GM23248 (cell line): ENCODE measurements at places on chromosomes 5 and 9.

- H3K36me3 ChIP-seq, result peaks cover 5% of the 10 kb centered on the region
- H3K27ac ChIP-seq, result no peak overlapping the region
- DNase-seq, result peak; percentile 31
- no peaks in the 10 kb centered on the region for H3K27me3 ChIP-seq
- peaks cover 31% of the 10 kb centered on the region for H3K4me1 ChIP-seq
These were observed 711 bp upstream of the SUB1 start for GRCh38 chr5:32584646-32585045.

- H3K27ac ChIP-seq, result peak overlapping the region; percentile 47
- peaks cover 60% of the 10 kb centered on the region for H3K4me1 ChIP-seq
- no peak for DNase-seq
- H3K27me3 ChIP-seq, result no peaks in the 10 kb centered on the region
- H3K4me3 ChIP-seq, result no peak overlapping the region
- peaks cover 60% of the 10 kb centered on the region for H3K36me3 ChIP-seq
These were observed 8.1 kb downstream of the ZNF622 start for GRCh38 chr5:16457451-16457850.

GRCh38 chr5:44312374-44312773 lies 76.8 kb downstream of the FGF10 start:
- no peaks in the 10 kb centered on the region for H3K36me3 ChIP-seq
- no peak for DNase-seq
- no peak overlapping the region for H3K4me3 ChIP-seq
- no peaks in the 10 kb centered on the region for H3K4me1 ChIP-seq
- H3K27me3 ChIP-seq, result no peaks in the 10 kb centered on the region

- no peaks in the 10 kb centered on the region for H3K36me3 ChIP-seq
- H3K4me3 ChIP-seq, result no peak overlapping the region
- peak overlapping the region; percentile 92 for H3K27ac ChIP-seq
- peak; percentile 35 for DNase-seq
- no peaks in the 10 kb centered on the region for H3K27me3 ChIP-seq
- peaks cover 37% of the 10 kb centered on the region for H3K4me1 ChIP-seq
These were observed 20.5 kb upstream of the GLRX start for GRCh38 chr5:95842854-95843544.

- no peak overlapping the region for H3K27ac ChIP-seq
- no peaks in the 10 kb centered on the region for H3K36me3 ChIP-seq
- H3K27me3 ChIP-seq, result peaks cover 18% of the 10 kb centered on the region
- no peak for DNase-seq
These were observed 180.8 kb downstream of the HSD17B3 start for GRCh38 chr9:96121136-96121535.
